ENCODE measurements at places on chromosomes 3 and 15.

DNA sequence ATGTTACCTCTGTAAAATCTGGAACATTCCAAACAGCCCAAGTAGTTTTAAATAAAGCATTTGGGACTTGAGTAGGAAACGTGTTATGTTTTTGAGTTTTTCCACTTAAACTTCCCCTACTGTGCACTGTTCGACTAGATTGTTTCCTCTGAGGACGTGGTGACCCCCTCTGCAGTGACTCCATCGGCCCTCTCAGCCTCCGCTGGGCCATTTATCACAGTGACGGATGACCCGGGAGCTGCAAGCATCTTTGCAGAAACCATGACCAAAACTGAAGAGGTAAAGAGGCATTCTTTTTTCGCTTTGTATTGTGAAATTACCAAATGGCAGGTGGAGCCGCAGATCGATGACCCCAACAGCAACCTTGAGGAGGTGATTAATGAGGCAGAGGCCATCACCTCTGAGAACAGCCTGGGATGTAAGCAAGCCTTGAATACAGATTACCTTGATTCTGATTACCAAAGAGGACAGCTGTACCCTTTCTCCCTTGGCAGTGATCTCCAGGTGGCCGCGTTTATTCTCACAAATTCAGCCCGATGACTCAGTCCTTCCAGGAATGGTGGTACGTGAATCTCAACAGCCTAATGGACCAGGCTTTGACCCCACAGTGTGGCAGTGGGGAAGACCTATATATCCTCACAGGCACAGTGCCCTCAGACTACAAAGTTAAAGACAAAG is 79.1 kb upstream of the FAN1 start:
- no peak for DNase-seq

- no peak for DNase-seq
Observed at GRCh38 chr15:33623010-33623409, 312.2 kb downstream of the RYR3 start.

DNA sequence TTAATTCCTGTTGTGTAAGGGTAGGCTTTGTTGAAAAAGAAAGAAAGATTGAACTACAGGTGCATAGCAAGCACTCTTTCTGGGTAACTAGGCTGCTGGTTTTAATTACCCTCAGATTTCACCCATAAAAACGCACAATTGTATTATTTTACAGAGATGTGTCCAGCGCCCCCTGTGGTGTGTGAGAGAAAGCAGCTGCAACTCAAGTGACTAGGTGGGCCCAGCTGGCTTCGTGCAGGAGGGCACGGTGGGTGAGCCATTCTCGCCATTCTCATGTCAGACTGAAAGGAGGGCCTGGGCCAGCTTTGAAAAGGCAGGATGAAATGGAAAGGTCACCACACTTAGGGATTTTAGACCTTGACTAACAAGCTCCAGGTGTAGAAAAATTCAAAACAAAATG is 122.6 kb downstream of the LRIG1 start:
- no peak for DNase-seq

GRCh38 chr3:89434621-89435380 is 327.4 kb downstream of the EPHA3 start:
- no peak for DNase-seq

- DNase-seq: no peak
Observed at GRCh38 chr3:197507081-197507480, 48.7 kb downstream of the BDH1 start.

- DNase-seq: peak; percentile 9
Observed at GRCh38 chr15:101004500-101004899, 85.3 kb downstream of the LRRK1 start.

GRCh38 chr15:60128000-60128376 is 123.9 kb downstream of the FOXB1 start:
- DNase-seq: no peak

DNA sequence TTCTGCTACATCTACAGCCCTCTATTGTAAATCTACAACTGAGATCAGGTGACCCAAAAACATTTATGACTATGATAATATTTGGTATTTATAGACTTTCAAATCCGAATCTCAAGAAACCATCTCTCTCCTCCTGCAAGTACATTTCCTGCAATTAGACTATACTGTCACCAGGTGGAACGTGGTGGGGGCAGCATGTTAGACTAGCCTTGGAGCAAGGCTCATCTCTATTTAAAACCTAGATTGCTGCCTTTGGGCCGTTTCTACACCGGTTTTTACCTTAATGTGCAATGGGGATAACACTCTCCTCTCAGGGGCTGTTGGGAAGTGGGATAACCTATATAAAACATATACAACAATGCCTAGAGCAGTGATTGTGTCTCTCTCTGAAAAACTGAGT is 3.8 kb upstream of the KATNBL1 start:
- DNase-seq: no peak

GRCh38 chr15:47717036-47717612 is at the start of gene SEMA6D:
Gene SEMA6D (plus strand): TSS chr15:47717505. CDS start chr15:47759799, 42,294 bp downstream.
- DNase-seq: peak; percentile 91

DNA sequence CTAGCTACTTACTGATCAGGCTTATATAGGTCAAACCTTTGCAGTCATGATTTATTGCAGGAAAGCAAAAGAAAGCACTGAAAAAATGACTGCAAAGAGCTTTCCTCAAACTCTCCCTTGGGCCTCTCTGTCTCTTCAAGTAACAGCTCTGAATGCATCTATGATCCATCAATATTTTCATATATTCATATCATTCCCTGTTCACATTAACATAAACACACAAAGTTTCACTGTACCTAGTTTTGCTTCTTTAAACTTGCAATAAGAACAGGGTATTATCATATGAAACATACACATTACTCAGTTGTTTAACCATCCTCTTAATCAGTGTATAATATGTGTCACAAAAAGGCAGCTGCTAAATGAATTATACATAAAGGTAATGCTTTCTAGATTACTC is 107.9 kb upstream of the ARL6 start:
- DNase-seq: no peak

DNA sequence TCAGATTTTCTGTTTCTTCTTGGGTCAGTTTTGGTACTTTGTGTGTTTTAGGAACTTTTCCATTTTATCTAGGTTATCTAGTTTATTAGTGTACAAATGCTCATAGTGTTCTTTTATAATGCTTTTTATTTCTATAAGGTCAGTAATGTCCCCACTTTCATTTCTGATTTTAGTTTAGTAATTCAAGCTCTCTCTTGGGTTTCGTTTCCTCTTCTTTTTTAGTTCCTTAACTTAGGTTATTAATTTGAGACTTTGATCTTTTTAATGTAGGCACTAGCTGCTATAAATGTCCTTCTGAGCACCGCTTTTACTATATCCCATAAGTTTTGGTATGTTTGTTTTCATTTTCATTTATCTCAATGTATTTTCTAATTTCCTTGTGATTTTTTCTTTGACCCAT is 27.0 kb upstream of the CD200R1L start:
- no peak for DNase-seq

DNA sequence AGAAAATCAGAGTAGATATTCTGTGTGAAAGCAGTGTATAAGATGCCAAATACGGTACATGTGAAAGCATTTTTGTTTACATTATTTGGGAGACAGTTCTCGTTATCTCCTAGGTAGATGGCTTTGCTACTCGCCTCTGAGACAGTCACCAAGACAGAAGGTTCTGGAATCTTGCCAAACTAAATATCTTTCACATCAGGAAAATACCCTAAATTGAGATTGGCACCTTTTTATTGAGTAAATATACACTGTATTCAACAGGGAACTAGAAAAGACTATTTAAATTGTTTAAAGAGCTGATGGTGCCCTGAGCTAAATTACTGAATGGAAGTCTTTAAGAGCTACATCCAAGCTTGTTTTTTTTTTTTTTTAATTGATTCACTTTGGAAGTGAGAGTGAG is 3.4 kb downstream of the FGD5 start:
- no peak for DNase-seq

DNA sequence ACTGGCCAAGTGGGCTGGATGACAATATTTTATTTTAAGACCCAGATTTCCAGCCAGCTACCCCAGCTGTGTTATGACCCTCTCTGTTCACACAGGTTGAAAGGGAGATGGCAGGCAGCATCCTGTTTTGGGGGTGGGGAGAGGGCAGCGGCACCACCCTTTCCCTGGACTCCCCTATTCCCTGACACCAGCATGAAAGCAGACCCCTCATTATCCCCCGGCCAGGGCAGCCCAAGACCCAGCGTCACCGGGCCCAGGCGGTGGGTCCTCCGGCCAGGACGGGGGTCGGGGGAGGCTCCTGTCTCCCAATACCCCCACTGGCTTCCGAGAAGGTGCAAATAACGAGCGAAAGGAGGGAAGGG is 127.6 kb upstream of the MEF2A start:
- peak; percentile 43 for DNase-seq

DNA sequence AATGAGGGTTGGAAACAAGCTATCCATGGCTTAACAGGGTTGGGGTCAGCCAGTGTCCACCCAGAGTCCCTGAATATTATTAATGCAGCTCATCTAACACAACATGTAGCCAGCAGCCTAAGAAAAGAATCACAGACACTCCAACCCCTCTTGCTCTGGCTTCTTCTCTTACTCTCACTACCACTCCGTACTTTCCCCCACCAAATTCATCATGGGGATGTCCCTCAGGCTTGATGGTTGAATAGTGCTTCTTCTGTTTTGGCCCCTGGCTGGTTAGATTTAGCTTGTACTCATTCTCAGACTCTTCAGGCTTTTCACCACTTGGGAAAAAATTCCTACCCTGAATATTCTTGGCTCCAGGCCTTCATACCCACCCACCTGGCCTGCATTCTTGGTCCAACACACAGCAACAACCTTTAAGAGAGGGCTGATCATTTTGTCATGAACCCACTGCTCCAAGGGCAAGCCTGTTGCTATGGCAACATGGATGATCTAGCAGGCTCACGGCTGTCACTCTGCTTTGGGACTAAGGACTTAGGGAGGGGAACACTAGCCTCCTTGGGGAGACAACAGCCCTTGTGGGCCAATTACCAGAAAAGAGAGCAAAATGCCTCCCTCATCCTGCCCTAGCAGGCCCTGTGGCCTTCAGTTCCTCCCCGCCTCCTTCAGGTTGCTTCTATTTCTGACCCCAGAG is 9.4 kb upstream of the MED12L start:
- no peak for DNase-seq

DNA sequence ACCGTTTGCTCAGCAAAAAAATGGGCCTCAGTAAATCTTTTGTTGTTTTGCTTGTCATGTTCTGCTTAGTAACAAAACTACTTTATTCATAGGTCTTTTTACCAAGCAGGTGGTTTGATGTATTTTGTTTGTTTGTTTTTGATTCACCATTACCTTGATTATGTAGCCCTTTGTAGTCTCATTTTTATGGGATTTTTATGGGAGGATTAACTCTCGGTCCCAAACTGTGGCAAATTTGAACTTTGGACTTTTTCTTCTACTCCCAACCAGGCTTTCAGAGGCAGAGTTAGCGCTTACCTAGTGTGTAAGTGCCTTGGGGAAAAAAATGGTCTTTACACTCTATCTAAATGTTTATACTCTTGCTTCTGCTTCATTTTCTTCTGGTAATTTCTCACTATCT is 276.7 kb upstream of the POU1F1 start:
- DNase-seq: no peak

DNA sequence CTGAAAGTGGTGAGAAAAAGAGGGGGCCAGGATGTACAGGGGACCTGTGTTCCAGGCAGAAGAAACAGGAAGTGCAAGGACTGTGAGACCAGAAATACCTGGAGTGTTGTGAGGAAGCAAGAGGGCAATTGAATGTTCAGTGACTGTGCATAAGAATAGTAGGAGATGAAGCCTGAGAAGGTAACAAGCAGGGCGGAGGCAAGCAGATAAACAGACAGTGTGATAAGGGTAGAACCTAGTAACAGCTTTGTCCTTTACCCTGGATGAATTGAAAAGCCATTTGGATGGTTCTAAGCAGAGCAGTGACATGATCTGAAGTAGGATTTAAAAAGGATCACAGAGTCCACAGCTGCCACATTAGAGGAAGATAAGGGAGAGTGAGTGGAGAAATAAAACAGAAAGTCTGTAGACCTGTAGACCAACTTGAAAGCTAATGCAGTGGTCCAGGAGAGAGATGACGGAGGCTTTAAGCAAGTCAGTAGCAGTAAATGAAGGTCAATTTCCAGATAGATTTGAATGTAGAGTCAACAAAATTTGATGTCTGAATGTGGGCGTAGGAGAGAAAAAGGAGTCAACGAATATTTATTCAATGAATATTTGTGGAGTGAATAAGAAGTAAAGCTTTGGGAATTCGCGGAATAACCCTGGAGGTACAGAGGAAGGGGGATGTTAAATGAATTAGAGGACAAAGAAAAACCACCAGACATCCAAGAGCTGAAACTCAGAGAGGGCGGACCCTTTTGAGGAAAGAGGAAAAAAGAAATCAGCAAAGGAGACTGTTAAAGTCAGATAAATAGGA is 4.2 kb upstream of the PLOD2 start:
- no peak for DNase-seq

DNA sequence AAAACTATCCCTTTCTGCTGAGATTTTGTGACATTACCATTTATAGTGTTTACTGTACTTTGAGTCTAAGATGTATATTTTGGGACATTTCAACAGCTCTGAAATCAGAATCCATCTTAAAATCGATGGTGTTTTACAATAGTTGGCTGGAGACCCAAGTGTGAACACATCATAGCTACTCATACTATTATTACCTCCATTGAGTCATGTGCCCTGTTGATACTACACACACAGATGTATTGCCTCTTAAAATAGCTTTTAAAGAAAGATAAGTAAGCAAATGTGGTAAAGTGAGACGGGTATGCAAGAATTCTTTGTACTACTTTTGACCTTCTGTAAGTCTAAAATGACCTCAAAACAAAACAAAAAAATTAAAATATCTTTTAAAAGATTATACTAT is 6.7 kb downstream of the LMOD3 start:
- no peak for DNase-seq

DNA sequence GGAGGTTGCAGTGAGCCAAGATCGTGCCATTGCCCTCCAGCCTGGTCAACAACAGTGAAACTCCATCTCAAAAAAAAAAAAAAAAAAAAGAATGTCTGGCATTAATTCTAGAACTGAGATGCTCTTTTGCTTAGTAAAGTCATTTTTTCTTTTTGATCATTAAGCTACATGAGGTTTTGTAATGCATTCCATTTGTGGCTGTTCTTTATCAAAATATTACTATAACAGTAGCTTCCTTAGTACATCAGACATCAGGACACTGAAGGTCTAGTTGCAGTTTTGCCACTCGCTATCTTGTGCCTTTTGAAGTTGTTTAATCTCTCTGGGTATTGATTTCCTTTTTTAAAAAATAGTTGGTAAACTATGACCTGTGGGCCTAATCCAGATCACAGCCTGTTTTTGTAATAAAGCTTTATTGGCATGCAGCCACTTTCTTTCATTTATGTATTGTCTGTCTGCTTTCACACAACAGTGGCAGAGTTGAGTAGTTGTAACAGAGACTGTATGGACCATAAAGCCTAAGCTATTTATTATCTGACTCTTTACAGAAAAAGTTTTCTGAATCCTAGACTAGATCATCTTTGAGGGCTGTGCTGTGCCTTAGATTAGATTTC is 76.6 kb downstream of the SLC25A26 start:
- no peak for DNase-seq

DNA sequence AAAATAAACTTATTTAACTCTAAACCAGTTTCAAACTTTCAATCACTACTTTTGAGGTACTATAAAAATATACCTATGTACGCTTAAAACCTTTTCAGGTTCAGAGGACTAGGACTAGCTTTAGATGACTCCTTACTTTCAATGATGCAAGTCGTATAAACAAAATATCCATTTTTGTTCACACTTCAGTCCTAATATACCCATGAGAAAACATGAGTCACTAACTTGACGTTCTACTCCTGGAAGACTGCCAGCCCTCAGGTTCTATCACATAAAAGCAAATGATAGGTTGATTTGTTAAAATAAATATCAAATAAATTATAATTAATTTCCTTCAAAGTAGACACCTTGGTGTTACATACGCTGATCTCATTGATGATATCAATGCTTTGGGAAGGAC is 10.6 kb upstream of the P3H2 start:
- no peak for DNase-seq

All from femur (tissue), 1 donor.